ENCODE measurements at places on chromosomes 2 and 18.
A peak's percentile ranks its signal among the peaks of the same experiment; 100 is the strongest.

- no peak for DNase-seq
Measured at GRCh38 chr2:46361920-46362666, 64.9 kb downstream of the EPAS1 start.

DNA sequence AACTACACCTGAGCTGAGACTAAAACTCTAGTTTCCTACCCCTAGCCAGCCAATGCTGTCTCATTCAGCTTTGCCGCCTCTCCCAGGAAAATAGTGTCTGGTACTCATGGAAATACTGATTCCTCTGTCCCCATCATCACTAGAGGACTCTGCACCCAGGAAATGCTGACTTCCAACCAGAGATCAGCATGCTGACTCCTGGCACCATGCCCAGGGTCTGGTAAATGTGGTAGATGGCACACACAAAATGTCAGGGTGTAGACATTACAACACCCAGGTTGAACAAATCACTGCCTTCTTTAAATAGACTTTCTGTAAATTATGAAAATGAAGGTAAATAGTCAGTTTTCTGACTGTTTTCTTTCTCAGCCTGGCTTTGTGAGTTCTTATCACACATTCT, 307.3 kb upstream of the CHAC2 start:
- no peak for DNase-seq

GRCh38 chr2:216372761-216373291, 543 bp upstream of the MARCHF4 start:
- peak; percentile 54 for DNase-seq

- DNase-seq, result no peak
Measured at GRCh38 chr2:31788273-31788672, 207.5 kb upstream of the SRD5A2 start.

- peak; percentile 15 for DNase-seq
Measured at GRCh38 chr2:18483896-18484295, 76.6 kb downstream of the RDH14 start.

DNA sequence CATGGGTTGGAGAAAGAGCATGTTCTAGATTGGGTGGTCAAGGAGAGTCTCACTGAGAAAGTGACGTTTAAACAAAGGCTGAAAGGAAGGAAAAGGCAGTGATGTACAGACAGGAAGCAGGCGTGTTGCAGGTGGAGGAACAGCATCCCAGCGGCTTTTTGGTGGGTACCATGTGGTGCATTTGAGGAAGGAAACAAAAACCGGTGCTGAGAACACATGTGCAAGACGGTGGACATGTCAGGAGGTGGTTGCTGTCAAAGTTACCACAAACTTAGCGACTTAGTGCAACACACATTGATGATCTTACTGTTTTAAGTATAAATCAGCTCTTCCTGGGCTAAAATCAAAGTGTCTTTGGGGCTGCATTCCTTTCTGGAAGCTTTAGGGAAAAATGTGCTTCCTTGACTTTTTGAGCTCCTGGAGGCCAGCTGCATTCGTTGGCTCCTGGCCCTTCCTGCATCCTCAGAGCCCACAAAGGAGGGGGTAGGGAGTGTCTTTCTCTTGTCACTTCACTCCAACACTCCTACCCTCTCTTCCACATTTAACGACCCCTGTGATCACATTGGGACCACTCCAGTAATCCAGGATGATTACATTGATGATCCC, 380.6 kb downstream of the FBXO15 start:
- DNase-seq, result no peak

GRCh38 chr2:133177196-133177595, 391.1 kb downstream of the NCKAP5 start:
- no peak for DNase-seq

Measured in GM03348 (cell line).